ENCODE measurements at places on chromosomes 2 and 18. TPM values are rescaled to one million over a fixed set of nuclear protein-coding genes. Genes with fewer than 3 reads are reported as not detected.

Gene REG3G
- total RNA-seq, result 1.7 TPM

GRCh38 chr2:239165206-239165831 is 235.5 kb downstream of the HDAC4 start:
- no peak for DNase-seq

Gene LCT
- total RNA-seq, result 1.7 TPM

DNA sequence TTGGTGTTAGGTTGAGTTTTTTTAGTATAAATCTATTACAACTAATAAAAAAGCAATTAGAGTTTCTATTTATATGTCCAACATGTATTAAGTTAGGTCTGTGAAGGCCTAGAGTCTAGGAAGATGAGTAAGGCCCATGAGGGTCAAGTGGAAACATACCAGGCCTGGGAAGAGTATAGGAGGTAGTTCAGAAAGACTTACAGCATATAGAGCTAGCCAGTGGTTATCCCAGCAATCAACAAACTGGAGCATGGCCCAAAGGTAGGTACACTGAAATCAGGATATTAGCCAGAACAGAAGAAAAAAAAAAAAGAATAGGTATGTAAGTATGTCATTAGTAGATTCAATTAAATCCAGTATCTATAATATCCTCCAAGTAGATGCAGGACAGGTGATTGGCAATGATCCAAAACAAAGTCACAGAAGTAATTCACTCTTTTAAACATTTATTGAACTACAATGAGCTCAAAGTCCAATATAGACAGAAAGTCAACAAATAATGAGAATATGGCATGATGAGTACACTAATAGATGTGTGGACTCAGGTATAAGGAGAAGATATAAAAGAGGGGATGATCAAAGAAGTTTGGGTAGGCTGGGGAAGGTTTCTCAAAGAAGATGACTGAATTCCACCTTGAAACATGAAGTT is 70.3 kb downstream of the IKZF2 start:
- no peak for DNase-seq

DNA sequence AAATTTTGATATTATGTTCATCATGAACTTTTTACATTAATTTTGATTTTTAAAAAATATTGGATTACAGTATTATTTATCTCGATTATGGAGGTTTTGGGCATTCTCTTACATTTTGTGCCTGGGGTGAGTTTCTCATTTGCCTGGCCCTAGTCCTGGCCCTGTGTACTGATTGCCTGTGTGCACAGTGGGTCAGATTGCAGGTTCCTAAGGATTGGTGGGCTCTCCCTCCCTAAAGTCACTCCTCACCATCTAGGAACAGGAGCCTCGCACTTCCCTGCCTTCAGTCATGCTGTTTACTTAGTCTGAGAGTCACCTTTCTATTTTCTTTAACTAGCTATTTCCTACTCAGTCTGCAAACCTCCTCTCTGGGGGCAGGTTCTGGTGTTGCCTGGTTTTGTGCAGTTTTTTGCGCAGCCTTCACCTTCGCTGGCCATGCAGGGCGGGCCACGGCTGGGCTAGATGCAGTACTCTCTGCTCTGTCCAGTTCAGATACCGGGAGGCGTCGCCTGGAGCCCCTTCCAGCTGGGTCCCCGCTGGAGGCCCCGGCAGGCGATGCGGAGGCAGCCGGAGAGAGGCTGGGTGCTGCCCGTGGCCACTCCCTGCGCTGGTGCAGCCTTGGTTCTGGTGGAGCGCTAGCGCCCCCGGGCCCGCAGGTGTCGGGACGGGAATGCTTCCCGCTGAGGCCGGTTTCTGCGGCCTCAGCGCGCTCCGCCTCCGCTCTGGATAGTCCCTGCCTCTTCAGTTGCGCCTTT is 23.3 kb upstream of the MC5R start:
- peak; percentile 66 for DNase-seq

GRCh38 chr2:14304326-14304725 is 328.2 kb upstream of the LRATD1 start:
- DNase-seq, result no peak

All from umbilical cord (tissue), 2 donors.